Hematopoietic multipotent progenitor cell treated with erythropoietin and hydrocortisone succinate and interleukin-3 and kit ligand, for 6 days (in vitro differentiated cells): ENCODE measurements at places on chromosomes 4 and X.

DNA sequence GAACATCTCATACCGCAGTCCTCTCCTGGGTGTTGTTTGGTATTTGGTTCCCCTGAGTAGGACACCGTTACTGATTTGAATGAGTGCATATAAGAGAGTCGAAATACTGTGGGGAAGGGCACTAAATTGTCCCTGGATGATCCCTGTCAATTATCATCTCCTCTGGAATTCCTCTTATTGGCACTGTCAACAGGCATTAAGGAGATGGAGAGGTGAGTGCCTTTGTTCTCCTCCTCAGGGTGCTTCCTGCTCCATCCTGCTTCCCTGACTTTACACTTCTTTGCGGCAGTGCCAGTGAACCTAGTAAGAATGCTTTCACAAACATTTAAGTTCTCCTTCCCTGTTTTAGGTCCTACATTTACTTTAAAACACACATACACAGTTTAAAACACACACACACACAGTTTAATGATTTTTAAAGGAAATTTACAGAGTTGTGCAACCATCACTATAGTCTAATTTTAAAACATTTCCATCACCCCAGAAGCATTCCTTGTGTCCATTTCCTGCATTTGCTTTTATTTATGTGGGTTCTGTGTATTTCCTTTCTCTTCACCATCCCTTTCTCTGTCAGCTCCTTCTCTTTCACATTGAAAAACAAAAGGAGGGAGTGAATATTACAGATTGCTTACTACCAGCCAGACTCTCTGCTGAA lies 20.9 kb upstream of the ZRSR2 start:
- DNase-seq: no peak

DNA sequence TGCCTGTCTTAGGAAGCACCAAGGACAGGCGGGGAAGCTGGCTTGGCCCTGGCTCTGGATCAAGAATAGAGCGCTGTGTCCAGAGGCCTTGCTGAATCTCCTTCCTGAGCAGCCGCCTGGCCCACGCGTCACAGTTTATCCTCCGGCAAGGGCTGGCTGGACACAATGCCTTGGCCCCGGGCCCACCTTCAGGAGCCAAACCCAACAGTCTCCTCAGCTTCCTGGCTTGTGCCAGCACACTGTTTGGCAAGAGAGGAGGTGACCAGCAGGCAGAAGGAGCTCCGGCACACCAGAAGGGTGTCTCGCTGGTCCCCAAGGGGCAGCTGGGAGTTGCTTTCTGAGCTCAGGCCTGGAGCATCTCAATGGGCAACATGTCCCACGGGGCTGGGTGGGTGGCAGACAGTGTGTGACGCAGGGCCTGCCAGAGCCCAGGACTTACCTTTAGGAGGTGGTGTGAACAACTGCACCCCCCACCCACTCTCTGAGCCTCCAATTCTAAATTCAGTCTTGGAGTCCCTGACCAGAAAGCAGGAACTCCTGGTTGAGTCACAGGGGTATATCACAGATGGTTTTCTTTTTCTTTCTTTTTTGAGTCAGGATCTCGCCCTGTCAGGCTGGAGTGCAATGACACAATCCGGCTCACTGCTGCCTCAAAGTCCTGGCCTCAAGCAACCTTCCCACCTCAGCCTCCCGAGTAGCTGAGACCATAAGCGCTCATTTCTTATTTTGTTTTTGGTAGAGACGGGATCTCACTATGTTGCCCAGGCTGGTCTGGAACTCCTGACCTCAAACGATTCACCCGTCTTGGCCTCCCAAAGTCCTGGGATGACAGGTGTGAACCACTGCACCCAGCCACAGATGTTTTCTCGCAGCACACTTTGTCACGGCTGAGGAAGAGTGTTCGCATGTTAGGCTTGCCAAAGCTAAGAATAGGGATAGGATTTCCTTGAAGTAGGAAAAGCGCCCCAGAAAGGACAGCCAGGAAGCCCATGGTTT lies 361.2 kb downstream of the BCOR start:
- no peak for DNase-seq

- no peak for DNase-seq
These were observed 959.1 kb upstream of the LCORL start for GRCh38 chr4:18980516-18981233.

GRCh38 chr4:108536577-108536976 lies 83.8 kb upstream of the RPL34 start:
- no peak for DNase-seq

GRCh38 chrX:155027509-155028066 lies 944 bp downstream of the FUNDC2 start:
- DNase-seq: peak; percentile 69

DNA sequence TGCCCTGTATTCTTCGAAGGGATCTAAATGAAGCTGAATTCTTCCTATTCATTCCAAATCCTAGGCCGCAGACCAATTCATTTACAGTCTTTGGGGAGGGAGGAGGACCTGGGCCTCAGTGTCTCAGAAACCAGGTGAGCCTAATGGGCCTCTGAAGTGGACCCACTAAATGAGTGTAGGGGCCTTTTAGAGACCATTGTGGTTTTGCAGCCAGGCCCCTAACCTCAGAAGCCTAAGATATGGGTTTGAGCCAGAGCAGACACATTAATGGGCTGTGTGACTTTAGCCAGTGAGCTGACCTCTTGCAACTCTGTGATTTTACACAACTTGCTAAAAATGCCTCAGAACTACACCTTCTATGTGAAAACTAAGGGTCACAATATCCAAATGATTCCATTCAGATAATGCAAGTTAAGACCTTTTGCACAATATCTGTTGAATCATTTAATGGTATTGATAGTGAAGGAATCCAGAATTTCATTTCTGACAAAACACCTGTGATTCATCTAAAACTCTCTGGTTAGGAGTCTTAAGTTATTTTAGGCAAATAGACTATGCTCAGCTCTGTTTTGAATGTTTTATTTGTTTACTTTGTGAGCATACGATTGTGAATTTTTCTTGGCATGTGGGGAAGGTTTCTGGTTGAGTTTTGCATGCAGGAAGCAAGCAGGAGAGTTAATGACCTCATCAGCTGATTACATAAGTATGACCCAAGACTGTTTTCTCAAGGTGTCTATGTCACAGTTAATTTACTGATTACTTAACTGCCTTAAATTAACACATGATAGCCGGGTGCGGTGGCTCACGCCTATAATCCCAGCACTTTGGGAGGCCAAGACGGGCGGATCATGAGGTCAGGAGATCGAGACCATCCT lies 75.0 kb downstream of the EVC start:
- no peak for DNase-seq

GRCh38 chrX:46683048-46683447 lies 75.9 kb downstream of the SLC9A7 start:
- DNase-seq: no peak

DNA sequence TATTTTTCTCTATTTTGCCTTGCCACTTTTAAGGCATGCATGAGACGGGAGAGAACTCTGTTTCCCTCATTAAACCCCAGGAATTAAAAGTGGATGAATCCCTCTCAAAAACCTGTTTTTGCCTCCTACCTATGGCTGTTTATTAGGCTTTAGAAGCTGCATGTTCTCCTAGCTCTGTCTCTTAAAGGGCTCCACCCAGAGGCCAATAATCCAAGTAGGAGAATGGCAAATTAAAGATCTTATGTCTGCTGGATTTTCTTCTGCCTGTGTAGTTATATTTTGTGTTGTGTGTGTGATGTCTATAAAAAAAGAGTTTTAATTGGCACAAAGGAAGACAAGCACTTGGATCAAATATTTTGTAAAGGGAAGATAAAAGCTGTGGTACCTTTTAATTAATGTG lies 32.4 kb downstream of the MAGEC1 start:
- DNase-seq: no peak

DNA sequence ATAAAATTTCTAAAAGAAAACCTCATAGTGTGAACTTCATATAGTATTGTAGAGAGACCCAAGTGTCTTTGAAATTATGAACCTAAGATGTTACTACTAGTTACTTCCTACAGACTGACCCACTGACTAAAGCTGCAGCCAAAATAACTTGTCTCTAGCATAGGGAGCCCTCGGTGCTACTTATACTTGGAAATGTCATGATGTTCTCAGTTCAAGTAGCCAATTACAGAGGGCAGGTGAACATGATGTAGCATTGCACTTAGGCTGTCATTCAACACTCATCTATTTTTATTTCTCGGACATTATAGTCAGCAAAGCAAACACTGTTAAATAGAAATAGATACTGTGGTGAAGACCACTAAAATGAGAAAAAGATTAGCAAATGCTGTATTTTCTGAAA lies 165.6 kb downstream of the AREG start:
- no peak for DNase-seq

DNA sequence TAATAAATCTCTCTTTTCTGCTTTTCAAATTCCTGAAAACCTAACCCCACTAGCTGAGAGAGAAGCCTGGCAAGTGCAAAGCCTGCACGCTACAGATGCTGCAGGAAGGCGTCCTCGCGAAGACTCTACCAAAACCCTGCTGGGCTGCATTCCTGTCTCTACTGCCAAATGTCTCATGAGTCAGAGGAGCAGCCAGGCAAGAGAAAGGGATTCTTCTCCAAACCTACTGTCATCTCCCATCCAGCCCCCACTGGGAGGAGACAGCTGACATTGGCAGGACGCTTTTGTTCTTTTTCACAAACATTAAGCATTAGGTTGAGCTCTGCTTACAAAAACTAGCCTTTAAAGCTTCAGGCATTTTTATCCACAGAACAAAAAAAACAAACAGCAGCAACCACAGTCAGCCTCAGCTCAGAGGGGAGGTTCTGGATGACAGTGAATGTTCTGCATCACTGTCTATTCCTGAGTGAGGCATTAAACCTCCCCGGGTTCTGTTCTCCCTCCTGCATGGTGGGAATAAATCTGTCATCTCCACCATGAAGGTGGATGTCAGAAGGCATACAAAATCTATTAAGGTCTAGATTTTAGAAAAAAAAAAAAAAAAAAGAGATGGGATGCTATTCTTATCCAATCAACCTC lies 18.0 kb downstream of the CRMP1 start:
- DNase-seq: no peak

GRCh38 chrX:20527558-20528011 lies 260.9 kb upstream of the RPS6KA3 start:
- peak; percentile 56 for DNase-seq

- peak; percentile 95 for DNase-seq
These were observed 33.9 kb downstream of the ZBTB49 start for GRCh38 chr4:4323705-4324534.

DNA sequence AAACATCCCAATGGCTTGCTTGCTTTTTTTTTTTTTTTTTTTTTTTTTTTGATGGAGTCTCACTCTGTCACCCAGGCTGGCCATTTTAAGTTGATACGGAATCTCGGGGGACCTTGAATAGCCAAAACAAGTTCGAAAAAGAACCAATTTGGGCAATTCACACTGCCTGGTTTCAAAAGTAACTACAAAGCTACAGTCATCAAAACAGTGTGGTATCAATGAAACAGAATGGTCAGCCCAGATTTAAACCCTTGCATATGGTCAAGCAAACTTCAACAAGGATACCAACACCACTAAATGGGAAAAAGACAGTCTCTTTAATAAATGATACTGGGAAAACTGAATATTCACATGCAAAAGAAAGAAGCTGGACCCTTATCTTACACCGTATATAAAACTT lies 41.8 kb downstream of the BRCC3 start:
- DNase-seq: no peak

- DNase-seq: no peak
These were observed 113.0 kb downstream of the DTHD1 start for GRCh38 chr4:36394352-36394903.

GRCh38 chrX:147923605-147924004 lies 11.9 kb downstream of the FMR1 start:
- no peak for DNase-seq

GRCh38 chrX:44731160-44731559 lies 112.7 kb upstream of the DUSP21 start:
- DNase-seq: no peak

GRCh38 chrX:151082077-151082948 lies 94.1 kb upstream of the GPR50 start:
- DNase-seq: peak; percentile 67

- DNase-seq: peak; percentile 71
These were observed 175.5 kb downstream of the DHRSX start for GRCh38 chrX:2325076-2325784.

GRCh38 chr4:79315891-79316290 lies 10.0 kb downstream of the NAA11 start:
- DNase-seq: no peak

DNA sequence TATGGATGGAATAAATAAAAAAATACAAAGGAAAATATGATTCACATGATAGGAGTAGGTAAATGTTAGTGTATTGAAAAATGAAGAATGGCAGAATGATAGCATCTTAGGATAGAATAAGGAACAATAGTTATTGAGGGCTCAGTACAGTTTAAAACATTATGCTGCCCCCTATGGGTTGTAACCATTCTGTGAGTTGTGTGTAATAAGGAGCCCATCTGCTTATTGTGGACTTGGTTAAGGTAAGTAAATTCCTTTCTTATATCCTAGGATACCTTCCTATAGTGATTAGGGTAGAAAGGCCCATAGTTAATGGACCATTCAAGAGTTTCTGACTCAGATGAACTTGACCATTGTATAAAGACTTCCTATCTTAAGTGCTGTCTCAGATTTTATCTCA lies 195.8 kb downstream of the PDHA2 start:
- DNase-seq: peak; percentile 34

DNA sequence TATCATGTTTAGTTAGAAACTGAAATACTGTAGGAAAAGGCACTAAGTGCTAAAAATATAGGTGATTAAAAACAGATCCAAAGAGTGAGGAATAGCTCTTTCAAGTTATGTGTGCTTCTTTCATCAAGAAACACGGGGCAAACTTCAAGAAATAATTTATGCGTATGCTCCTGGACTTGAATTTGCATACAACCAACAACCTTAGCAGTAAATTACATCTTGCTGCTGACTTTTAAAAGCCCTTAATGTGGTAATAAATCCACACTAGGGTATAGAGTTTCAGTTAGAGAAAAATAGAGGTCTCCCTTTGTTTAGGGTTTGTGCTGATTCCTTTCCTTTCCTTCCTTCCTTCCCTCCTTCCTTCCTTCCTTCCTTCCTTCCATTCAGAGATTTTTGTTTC lies 94.5 kb upstream of the GC start:
- no peak for DNase-seq

GRCh38 chrX:72009731-72010130 lies 99.1 kb downstream of the NHSL2 start:
- DNase-seq: no peak

GRCh38 chrX:118724775-118725174 lies 2.6 kb upstream of the IL13RA1 start:
- DNase-seq: peak; percentile 12

DNA sequence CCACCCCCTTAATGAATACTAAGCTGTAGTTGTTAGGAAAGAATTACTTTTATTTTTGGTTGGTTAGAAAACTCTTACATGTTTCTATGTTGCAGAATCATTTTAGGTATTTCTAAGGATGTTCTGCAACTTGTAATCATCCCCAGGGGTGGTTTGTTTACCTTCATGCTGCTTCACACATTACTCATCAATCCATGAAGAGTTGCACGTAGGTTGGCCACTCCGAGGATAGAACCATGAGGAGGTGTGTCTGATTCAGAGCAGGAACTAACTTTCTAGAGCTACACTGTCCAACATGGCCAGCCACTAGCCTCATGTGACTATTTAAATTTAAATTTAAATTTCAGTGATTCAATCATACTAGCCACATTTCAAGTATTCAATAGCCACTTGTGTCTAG lies 127.2 kb upstream of the FRMPD4 start:
- DNase-seq: no peak
